NK-92 treated with Interleukin-12 subunit alpha and Interleukin-12 subunit beta, amount 100 ng/mL, for 24 hours (cell line): ENCODE measurements at places on chromosomes 7 and 10.

- no peak for DNase-seq
Measured at GRCh38 chr10:124020981-124021815, 72.2 kb downstream of the CHST15 start.

DNA sequence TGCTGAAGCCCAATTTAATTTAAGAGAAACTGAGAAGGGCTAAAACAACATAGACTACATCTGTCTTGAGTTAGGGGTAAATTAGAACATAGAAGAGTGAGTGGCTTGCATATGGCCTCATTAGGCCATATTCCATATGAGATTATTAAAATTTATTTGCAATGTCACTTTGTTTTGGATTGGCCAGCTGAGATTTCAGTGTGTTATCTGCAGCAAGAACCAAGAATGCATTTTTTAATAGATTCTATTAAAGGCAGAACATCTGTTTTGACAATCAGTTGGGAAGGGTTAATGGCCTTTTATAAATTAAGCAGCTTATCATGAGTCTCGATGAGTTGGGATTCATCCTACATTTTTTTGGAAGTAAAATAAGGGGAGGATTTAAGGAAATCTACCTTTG, 236.2 kb downstream of the DGKB start:
- DNase-seq, result no peak

DNA sequence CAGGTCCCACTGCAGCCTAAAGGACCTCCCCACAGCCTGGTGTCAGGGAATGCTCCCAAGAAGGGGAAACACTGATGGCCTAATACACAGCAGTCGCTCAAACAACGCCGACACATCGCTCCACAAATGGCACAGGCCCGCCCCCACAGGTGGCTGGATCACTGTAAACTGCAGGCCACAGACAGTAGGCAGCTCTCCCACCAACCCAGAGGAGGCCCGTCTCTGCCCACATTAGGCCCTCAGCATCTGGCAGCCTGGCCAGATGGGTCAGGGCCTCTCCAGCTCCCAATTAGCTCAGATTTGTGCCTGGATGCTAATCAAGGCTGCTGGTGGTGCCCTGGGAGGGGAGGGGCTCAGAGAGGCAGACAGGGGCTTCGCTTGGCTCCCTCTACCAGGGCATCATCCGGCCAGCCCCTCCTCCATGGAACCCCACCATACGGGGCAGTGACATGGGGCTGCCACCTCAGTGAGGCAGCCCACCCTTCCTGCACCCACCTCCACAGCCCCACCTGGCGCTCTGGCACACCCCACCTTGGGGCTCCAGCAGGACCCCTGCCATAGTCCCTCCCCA, 42.7 kb downstream of the CAMK2B start:
- no peak for DNase-seq

GRCh38 chr10:27088119-27089044, 11.9 kb downstream of the ANKRD26 start:
- no peak for DNase-seq

- no peak for DNase-seq
Measured at GRCh38 chr10:8211631-8212030, 157.1 kb downstream of the GATA3 start.

DNA sequence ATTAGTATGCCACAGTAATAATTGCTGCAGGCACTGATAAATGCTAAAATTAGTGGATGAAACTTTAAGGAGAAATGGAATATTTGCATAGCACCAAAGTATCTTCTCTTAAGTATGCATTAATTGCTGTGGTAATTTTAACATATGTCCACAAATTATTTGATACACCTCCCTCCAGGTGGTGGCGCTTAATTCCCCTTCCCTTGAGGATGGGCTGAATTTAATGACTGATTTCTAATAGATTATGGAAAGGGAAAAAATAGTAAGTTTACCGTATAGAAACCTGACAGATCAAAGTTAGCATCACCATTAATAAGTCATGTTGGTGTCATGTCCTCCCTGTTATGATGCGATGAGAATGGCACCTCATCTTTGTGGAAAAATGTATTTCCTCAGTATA, 519.2 kb downstream of the TFEC start:
- DNase-seq, result no peak
